ENCODE measurements at places on chromosomes 2 and 18.

DNA sequence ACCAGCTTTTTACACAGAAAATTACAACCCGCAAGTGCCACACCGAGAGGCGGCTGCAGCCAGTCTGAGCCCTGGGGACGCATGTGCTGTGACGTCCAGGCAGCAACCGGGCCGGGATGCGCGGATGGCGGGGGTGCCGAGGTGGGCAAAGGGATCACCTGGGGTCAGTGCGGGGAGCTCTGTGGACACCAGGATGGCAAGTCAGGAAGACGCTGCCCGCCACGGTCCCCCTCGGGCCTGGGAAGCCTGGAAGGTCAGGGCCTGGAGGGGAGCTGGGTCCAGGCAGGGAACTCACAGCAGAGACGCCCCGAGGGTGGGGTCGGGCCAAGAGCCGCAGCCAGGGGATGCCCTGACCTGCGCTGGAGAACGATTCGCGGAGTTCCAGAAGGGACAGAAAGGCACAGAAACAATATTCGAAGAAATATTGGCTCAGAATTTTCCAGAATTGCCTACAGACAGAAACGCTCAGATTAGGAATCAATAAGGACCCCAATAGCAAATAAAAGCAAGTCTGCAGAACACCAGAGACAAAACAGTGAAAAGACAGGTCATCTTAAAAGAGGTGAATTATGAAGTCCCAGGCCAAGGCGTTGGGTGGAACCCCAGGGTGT, 11.7 kb upstream of the KIF1A start:
- no peak for DNase-seq

DNA sequence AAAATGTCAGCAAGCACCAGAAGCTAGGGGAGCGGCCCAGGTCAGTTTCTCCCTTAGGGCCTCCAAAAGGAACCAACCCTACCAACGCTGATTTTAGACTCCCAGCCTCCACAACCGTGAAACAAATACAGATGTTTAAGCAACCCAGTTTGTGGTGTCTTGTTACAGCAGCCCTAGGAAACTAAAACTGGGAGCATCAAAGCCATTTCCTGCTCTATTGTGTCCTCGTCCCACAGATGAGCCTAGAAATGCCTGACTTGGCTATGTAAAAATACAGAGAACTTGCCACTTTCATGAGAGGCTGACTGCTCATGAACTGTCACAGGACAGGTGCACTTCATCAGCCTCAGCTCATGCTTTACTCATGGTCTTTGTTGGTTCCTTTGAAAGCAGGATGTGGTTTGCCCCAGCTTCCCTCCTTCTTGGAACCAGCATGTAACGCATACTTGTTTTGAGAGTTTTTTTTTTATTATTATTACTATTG, 97.6 kb upstream of the SLC39A10 start:
- DNase-seq, result no peak

DNA sequence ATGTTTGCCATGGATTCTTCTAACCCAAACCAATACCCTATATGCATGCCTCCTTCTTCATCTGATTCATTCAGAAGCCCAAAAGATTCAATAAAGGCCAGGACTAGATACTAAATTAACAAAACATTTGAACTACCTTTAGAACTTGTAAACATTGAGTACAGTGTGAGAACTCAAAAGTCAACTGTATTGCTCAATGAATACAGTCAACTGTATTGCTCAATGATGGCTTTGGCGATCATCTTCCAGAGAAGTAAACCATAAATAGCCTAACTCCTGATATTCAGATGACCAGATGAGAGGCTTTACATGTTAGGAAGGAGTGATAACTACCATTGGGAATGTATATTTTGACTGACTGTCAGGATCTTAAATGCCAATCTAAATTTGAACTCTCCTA, 206.5 kb upstream of the ITGA4 start:
- DNase-seq, result no peak

GRCh38 chr2:1891971-1892486, 147.7 kb upstream of the PXDN start:
- DNase-seq, result no peak

- DNase-seq, result no peak
These were observed 17.8 kb upstream of the TMEM131 start for GRCh38 chr2:98013407-98014042.

DNA sequence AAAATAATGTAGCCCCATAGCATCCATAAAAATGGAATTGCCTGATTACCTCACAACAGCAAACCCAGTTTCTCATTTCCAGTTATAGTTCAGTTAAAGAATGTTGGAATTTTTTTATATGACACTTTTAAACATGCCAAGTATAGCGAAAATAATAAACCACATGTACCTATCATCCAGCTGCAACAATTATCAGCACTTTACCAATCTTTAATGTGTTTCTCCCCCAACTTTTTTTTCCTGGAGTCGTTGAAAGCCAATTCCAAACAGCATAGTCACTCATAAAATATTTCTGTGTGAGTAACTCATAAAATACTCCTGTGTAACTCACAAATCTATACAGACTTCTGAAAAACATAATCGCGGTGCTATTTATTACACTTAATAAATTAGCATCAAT, 38.1 kb downstream of the SMAD4 start:
- DNase-seq, result no peak

DNA sequence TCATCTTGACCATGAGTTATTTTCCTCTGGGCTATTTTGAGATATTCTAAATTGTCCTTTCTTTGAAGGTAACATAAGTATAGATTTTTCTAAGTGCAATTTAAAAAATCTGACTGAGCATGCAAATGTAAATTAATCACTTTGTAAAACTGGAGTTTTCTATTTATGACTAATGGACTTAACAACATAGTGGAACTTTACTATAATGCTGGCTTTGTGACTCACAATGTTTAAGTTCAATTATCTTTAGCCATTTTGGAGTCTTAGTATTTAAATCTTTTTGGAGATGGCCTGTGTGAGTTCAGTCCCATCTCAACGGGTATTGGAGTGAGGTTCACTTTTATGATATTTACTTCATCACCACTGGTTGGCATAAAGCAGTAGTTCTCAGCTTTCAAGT, 35.2 kb upstream of the NOSTRIN start:
- DNase-seq, result no peak

DNA sequence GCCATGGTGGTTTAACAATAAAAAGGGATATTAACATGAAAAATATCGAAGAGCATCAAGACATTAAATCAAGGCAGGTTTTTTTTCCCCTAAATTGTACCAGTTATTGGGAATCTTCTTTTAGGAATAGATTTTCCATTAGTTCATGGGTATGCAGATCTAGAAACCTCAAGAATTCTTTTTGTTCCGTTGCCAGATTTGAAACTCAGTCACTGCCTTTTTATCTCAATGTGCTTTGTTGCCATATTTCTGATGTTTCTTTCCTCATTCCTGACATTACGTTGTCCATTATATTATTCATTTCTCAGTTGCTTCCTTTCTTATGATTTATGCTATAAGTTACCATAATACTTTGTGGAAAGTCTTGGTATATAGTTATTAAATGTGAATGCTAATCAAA, 162.2 kb downstream of the CD226 start:
- DNase-seq, result no peak

- no peak for DNase-seq
These were observed 342.2 kb upstream of the GALNT5 start for GRCh38 chr2:156915332-156915731.

DNA sequence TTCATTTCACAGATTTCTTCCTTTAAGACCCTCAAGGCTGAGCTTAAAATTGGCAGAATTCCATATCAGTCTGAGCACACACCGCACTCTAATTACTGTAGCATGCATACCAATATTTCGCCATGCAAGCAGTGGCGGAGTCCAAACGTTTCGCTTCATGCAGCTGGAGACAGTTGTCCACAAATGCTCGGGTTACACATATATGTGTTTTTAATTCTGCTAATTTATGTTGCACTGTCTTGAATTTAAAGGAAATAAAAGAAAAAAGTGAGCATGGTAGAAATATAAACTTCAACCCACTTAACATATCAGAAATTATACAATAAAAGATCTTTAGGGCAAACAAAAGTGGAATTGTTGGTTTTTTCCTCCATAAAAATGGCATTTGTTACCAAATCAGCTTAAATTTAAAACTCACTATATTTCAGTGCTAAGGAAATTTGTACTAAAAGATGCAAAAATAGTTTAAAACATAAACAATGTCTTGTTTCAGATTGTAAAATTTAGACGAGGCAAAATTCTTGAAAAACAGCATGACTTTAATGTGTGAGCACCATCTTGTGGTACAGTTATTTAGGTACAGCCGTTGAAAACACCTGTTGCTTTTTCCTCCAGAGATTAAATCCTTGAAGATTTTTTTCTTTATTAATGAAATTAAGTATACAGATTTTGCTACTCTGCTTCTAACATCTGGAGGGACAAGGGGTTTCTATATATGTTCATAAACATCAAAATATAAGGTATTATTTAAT, 24.1 kb upstream of the KANSL1L start:
- DNase-seq, result peak; percentile 86

DNA sequence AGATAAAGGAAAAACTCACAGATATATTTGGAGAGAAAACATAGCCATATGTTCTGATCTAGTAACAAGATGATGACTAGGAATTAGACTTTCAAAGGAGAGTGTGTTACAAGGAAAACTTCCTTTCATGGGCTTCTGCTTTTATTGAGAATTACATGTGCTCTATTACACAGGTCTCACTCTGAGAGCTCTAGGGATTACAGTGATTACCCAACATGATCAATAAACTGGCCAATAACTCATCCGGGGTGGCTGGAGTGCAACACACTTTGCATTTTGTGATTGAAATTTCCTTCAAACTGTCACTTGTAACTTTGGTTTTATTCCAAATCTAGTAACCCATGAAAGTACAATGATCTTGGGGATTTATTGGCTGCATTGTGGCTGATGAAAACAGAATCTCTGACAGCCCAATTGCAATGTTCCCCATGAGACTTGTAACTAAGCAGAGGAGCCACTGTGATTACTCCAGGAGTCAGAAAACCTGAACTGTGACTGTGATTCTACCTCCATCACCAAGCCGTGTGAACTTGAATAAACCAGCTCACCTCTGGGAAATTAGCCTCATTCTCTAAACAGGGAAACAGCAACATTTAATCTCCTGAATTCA, 40.2 kb upstream of the LRRC30 start:
- peak; percentile 42 for DNase-seq

- DNase-seq, result no peak
These were observed 39.3 kb upstream of the SH3RF3 start for GRCh38 chr2:109089602-109090300.

- no peak for DNase-seq
These were observed 5.6 kb downstream of the IKZF2 start for GRCh38 chr2:213145715-213146242.

DNA sequence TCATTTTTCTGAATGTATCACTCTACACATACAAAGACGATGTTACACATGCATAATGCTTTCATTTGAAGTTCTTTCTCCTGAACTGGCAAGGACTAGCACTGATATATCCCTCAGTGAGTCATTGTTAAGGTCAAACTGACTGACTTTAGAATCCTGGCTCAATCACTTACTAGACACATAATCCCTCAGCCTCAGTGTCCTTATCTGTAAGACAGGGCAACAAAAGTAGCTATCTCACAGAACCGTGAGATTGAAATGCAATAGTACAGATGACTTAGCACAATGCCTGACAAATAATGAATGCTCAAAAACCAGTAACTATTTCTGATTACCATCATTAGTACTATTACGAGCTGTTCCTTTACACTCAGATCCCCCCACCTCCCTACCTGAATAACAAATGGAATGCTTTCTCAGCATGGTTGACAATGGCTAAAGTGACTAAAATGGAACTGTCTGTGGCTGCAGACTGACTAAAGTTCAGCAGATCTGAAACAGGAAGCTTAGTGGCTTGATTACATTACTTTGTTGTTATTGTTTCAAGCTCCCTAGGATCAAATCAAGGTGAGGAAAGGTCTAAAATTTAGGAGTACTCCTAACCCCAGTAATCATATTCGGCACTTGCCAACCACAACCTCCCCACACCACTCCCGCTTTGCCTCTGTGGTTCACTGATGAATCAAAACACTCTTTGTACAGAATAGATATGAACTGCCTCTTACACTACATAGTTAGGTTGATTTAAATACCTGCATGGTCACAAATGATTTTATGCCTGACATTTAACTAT, 35.8 kb upstream of the CACNB4 start:
- DNase-seq, result no peak

DNA sequence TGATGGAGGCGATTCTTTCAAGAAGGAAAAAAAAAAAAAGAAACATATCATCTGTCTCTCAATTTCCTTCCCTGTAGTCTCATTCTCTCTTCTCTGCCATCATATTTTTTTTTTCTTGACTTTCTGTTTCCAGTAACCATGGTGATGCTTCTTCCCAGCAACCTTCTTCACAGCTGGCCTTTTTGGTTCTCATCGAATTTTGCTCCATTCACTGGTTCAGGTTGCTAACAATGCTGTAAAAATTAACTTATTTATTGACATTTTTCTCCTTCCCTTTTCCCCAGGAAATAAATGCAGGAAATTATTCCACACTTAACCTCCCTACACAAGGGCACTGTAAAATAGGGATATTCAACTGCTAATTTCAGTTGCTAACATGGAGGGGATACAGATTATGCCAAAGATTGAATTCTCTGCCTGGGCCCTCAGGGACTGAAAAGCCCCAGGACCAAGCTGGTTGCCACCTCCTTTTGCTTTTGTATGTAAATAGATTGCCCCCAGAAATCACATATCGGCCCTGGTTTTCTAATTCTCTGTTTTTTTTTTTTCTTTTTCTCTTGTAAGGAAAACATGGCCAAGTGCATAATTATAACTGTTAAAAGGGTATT, 154.7 kb downstream of the MAP2 start:
- DNase-seq, result peak; percentile 33

DNA sequence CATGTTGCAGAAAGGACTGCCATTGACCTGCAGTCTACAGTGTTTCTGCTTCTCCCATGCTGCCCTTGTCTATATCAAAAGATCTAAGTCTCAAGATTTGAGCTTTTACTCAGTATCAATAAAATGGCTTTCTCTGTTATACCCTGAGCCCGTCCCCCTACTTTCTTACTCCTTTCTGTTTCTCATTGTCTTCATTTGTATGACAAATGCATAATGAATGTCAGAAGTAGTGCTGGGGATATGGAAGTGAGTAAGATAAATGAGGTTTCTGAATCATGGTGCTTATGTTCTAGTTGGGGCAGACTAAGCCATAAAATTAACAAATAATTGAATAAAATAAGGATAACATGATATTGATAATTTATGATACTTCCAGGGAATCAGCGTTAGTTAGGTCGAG, 128.6 kb downstream of the PARD3B start:
- DNase-seq, result no peak

DNA sequence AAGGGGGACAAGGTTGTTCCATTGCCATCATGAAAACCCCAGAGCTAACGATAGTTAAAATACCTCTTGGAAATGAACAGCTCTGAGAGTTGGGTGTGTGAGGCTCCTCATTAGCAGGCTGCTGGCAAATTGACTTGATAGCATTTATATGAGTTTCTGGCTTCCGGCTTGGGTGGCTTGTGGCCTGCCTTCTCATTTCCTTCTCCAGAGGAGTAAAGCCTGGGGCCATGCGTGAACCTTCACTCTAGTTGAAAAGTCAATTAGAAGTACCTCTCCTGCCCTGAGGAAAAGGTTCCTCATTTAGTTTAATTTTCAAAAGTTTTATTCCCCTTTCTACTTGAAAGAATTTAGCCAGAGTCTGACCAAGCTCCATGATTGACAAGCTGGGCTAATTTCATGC, 67.1 kb downstream of the MGAT5 start:
- DNase-seq, result no peak

All from NCI-H82 (cell line).